ENCODE measurements at places on chromosomes 16 and 17. TPM values are rescaled to one million over a fixed set of nuclear protein-coding genes. Genes with fewer than 3 reads are reported as not detected.
A peak's percentile ranks its signal among the peaks of the same experiment; 100 is the strongest.

- no peaks in the 10 kb centered on the region for H3K36me3 ChIP-seq
- H3K27ac ChIP-seq = peak overlapping the region; percentile 80
- no peak overlapping the region for H3K4me3 ChIP-seq
Measured at GRCh38 chr17:77424585-77425344, 284.0 kb downstream of the SEC14L1 start.

DNA sequence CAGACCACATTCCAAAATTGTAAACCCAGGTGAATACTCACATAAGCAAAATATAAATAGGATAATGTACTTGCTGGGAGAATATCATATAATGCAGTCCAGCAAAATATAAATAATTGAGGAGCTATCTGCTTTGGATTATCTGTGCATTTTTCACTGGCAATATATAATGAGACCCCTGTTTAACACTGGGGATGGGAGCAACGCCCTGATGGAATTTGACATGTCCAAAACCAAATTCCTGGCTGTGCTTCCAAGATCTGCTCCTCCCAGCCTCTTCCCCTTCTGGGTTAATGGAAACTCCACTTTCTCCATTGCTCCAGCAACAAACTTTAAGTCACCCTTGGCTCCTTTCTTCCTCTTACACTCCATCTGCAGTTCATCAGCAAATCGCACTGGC is 35.5 kb upstream of the HLF start:
- H3K4me3 ChIP-seq = no peak overlapping the region
- no peak for DNase-seq

GRCh38 chr17:33131620-33132019 is 140.0 kb downstream of the SPACA3 start:
- no peak overlapping the region for H3K4me3 ChIP-seq
- H3K36me3 ChIP-seq = no peaks in the 10 kb centered on the region
- H3K4me1 ChIP-seq = no peaks in the 10 kb centered on the region
- DNase-seq = no peak
- H3K27me3 ChIP-seq = peaks cover 46% of the 10 kb centered on the region
- no peak overlapping the region for H3K27ac ChIP-seq

DNA sequence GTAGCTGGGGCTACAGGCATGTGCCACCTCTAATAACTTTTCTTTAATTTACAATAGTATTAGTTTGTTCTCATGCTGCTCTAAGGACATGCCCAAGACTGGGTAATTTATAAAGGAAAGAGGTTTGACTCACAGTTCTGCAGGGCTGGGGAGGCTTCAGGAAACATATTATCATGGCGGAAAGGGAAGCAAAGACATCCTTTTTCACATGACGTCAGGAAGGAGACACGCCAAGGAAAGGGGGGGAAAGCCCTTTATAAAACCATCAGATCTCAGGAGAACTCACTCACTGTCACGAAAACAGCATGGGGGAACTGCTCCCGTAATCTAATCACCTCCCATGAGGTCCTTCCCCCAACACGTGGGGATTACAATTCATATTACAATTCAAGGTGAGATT is 18.3 kb downstream of the IL4R start:
- no peak overlapping the region for H3K4me3 ChIP-seq
- H3K36me3 ChIP-seq = no peaks in the 10 kb centered on the region
- DNase-seq = no peak
- no peaks in the 10 kb centered on the region for H3K27me3 ChIP-seq
- H3K27ac ChIP-seq = peak overlapping the region; percentile 84
- peaks cover 3% of the 10 kb centered on the region for H3K4me1 ChIP-seq

DNA sequence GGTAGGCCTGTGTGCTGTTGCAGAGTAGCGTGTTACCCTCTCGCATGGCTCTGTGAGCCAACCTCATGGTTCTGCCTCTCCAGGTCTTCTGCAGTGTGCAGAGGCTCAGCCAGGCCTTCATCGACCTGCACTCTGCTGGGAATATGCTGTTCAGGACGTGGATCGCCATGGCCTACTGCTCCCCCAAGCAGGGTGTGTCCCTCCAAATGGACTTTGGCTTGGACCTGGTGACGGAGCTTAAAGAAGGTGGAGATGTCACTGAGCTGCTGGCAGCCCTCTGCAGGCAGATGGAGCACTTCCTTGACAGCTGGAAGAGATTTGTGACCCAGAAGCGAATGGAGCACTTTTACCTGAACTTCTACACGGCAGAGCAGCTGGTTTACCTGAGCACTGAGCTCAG is 75.8 kb upstream of the ENDOV start:
- peaks cover 100% of the 10 kb centered on the region for H3K36me3 ChIP-seq
- no peaks in the 10 kb centered on the region for H3K4me1 ChIP-seq
- H3K27me3 ChIP-seq = no peaks in the 10 kb centered on the region

- H3K36me3 ChIP-seq = no peaks in the 10 kb centered on the region
- H3K27me3 ChIP-seq = no peaks in the 10 kb centered on the region
- H3K27ac ChIP-seq = peak overlapping the region; percentile 47
- no peak for DNase-seq
- peaks cover 27% of the 10 kb centered on the region for H3K4me1 ChIP-seq
Measured at GRCh38 chr16:72859581-72859980, 188.3 kb downstream of the ZFHX3 start.

DNA sequence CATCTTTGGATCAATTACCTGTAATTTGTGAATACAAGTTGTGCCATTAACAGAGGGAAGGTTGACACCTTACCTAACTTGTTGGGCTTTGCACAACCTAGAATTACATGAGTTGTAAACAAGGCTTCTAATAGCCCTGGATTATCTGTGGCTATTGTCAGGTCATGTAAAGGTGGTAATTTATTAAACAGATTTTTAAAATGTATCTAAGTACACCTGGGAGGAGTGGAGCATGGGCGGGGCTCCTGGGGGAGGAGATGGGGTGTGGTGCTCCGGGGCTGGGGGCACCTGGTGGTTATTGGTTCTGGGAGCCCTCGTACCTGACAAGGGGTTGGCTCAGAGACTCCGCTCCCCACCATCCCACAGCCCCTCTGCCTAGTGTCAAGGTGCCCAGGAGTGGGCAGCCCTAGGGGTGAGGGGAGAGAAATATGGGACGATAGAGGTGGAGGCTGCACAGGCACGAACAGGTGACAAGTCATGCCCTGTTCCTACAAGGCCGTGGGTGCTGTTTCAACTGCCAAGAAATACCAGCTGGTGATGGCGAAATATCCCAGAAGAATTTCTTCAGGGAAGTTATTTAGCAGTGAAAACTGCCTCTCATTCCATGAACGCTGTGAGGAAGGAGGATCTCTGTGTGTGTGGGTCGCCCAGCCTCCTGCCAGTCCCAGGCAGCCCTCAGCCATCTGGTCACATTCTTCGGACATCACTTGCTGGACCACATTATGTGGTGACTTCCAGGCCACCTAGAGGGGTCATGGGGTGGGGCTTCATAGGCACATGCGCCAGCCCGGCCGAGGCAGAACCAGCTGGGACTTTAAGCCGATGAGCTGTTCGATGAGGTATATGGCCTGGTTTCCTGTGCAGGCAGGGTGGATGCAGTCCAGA is 55.5 kb upstream of the IRX3 start:
- no peak for DNase-seq
- H3K27ac ChIP-seq = no peak overlapping the region
- no peaks in the 10 kb centered on the region for H3K27me3 ChIP-seq
- no peaks in the 10 kb centered on the region for H3K36me3 ChIP-seq
- H3K4me1 ChIP-seq = no peaks in the 10 kb centered on the region

GRCh38 chr16:1655269-1655807 is 22.7 kb upstream of the JPT2 start:
- no peaks in the 10 kb centered on the region for H3K27me3 ChIP-seq
- peaks cover 98% of the 10 kb centered on the region for H3K36me3 ChIP-seq
- H3K4me3 ChIP-seq = no peak overlapping the region
- peaks cover 5% of the 10 kb centered on the region for H3K4me1 ChIP-seq
- no peak overlapping the region for H3K27ac ChIP-seq

DNA sequence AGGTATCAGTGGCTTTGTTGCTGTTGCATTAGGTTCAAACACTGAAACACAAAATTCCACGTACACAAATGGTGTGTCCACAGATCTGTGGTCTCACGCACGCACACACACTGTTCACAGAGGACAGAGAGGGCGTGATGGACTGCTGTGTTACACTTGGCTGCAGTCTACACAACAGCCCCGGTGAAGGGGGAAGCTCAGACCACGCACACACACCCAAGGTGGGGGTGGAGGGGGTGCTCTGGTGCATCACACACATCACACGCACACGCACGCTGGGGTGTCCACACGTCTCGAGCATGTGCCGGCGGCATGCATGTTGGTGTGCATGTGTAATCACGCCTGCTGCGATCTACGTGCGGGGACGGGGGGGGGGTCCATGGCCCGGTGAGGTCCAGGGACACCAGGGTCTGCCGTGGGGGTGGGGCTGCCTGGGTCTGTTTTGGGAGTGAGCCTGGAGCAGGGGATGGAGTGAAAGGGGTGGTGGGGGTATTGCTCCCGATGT is 7.3 kb downstream of the HSD3B7 start:
- no peaks in the 10 kb centered on the region for H3K36me3 ChIP-seq
- no peak overlapping the region for H3K27ac ChIP-seq
- H3K4me1 ChIP-seq = peaks cover 6% of the 10 kb centered on the region
- H3K4me3 ChIP-seq = no peak overlapping the region
- no peak for DNase-seq
- H3K27me3 ChIP-seq = no peaks in the 10 kb centered on the region

GRCh38 chr16:51151435-51151960 is 428 bp upstream of the SALL1 start:
- H3K4me1 ChIP-seq = peaks cover 18% of the 10 kb centered on the region
- H3K4me3 ChIP-seq = peak overlapping the region; percentile 36
- H3K27me3 ChIP-seq = peaks cover 98% of the 10 kb centered on the region
- no peaks in the 10 kb centered on the region for H3K36me3 ChIP-seq
- H3K27ac ChIP-seq = no peak overlapping the region

DNA sequence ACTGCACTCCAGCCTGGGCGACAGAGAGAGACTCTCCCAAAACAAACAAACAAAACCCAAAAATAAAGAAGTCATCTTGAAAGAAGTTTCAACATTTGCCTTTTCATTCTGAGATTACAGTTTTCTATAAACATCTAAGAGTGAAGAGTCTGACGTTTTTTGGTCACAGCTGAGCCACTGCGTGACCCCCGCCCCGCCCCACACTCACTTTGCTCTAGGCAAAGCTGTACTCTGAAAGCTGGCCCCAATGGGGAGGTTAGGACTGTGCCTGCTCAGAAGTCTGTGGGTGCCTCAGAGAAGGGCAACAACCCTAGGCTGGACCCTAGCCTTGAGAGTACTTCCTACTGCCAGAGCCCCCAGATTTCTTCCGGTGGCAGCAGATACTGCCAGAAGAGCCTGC is 19.3 kb downstream of the CYB5D2 start:
- peak overlapping the region; percentile 83 for H3K27ac ChIP-seq
- no peaks in the 10 kb centered on the region for H3K27me3 ChIP-seq
- H3K4me3 ChIP-seq = no peak overlapping the region
- no peaks in the 10 kb centered on the region for H3K36me3 ChIP-seq

DNA sequence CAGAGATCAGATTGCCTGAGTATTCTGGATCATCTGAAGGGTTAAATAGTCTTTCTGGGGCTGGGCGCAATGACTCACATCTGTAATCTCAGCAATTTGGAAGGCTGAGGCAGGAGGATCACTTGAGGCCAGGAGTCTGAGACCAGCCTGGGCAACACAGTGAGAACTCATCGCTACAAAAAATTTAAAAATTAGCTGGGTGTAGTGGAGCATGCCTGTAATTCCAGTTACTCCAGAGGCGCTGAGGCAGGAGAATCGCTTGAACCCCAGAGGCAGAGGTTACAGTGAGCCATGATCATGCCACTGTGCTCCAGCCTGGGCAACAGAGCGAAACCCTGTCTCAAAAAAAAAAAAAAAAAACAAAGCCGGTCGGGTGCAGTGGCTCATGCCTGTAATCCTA is 15.7 kb downstream of the MVP start:
- DNase-seq = no peak
- H3K4me1 ChIP-seq = no peaks in the 10 kb centered on the region
- H3K27ac ChIP-seq = no peak overlapping the region
- no peaks in the 10 kb centered on the region for H3K27me3 ChIP-seq

The SLC5A10 gene
- total RNA-seq = not detected

The PDIA2 gene
- 2.7 TPM for total RNA-seq

The SLC47A1 gene
- 12.2 TPM for total RNA-seq

The HSPB9 gene
- total RNA-seq = not detected

The SULT1A4 gene
- total RNA-seq = 12.6 TPM

The DNAH17 gene
- total RNA-seq = 0.06 TPM

The CBX2 gene
- 2.2 TPM for total RNA-seq

Data from heart right ventricle (tissue), 16 donors.